ENCODE measurements at places on chromosomes 13 and 19.
A peak's percentile ranks its signal among the peaks of the same experiment; 100 is the strongest.

DNA sequence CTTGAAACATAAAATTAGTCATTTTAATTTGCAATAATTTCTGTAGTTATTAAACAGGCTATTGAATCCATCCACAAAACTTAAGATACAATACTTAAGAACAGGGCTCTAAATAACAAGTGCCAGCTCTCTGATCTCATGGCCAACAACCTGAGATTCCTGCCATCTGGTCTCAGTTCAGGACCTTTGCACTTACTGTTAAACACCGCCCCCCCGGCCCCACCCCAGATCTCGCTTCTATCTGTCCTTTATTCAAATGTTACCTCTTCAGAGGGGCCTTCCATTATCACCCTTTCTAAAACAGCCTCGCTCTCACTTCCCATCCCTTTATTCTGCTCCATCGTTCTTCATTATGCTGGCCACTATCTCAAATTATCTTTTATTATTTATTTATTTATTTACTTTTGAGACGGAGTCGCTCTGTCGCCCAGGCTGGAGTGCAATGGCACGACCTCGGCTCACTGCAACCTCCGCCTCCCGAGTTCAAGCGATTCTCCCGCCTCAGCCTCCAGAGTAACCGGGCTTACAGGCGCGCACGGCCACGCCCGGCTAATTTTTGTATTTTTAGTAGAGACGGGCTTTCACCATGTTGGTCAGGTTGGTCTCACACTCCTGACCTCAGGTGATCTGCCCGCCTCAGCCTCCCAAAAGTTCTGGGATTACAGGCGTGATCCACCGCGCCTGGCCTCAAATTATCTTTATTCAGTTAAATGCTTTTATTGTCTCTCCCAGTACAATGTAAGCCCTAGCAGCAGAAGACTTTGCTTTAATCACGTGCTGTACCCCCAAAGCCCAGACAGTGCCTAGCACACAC is 838 bp upstream of the SNRNP70 start:
- DNase-seq, result no peak

- DNase-seq, result peak; percentile 71
Measured at GRCh38 chr13:77026861-77027621, at the start of gene FBXL3. Gene FBXL3, minus strand, starts transcription at chr13:77027159. Its CDS starts 5,299 bp downstream, at chr13:77021860.

DNA sequence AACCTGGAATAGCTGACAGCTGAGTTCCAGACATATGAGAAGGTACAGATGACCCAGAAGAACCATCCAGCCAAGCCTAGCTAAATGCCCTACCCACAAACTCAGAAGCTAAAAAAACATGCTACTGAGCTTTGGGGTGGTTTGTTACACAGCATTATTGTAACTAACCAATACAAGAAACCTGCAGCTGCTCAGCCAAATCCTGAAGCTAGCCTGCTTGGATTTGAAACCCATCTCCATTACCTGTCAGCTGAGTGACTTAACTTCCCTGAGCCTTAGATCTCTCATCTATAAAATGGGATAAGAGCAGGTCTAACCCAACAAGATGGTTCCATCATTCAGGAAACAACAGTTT is 25.0 kb downstream of the TEX101 start:
- no peak for DNase-seq

- no peak for DNase-seq
Measured at GRCh38 chr13:110965038-110965754, 50.3 kb upstream of the ANKRD10 start.

DNA sequence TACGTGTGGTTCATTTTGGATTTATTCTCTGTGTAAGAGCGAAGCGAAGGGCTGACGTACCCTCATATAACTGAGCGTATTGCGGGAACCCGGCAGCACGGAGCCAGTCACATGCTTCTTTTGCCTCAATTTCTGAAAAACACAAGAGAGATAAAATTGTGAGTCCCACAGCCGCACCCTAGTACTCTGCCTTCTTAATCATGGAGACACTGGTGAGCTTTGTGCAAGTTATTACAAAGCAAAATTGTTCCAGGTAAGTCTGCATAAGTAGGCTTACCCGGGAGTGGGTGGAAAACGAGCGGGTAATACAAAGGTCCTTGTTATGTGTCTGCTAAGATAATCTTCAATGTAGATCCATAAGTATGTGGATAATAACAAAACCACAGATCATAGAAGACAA is 118.1 kb downstream of the STARD13 start:
- no peak for DNase-seq

DNA sequence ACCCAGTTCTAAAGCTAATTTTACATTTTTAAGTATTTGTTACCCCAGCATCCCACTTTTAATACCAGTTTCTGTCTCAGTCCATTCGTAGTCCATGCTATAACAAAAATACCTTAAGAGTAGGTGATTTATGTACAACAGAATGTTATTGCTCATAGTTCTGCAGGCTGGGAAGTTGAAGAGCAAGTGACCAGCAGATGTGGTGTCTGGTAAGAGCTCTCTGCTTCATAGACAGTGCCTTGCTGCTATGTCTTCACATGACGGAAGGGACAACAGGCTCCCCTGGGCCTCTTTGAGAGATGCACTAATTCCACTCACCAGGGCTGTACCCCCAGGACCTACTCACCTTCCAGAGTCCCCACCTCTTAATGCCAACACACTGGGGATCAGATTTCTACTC is 96.6 kb downstream of the COL4A2 start:
- DNase-seq, result no peak

GRCh38 chr13:49351871-49352270 is 92.0 kb downstream of the CAB39L start:
- DNase-seq, result no peak

DNA sequence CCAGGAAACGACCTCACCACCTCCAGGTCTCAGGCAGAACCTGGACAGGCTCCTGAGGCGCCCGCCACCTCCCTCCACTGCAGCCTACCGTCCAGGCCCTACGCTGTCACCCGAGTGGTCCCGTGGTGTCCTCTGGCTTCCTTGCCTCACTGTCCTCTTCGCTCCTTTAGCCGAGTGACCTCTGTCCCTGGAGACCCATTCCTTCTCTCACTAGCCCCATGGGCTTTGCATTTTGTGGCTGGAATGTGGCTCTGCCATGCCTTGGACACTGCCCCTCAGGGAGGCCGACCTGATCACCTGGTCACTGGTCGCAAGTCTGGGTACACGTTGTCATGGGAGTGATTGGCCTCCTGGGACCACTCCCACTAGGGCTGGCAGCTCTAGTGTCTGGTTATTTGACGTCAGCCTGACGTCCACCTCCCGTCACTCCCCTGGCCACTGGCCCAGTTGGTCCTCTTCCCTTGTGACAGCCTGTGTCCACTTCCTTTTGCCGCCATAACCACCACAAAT is 17.9 kb downstream of the SLC25A42 start:
- no peak for DNase-seq
